Cardiac muscle cell (in vitro differentiated cells and primary cell): ENCODE measurements at places on chromosomes 1 and 21. TPM values are rescaled to one million over a fixed set of nuclear protein-coding genes. Genes with fewer than 3 reads are reported as not detected.

- H3K36me3 ChIP-seq: no peaks in the 10 kb centered on the region
- H3K4me3 ChIP-seq: no peak overlapping the region
- H3K27me3 ChIP-seq: peaks cover 3% of the 10 kb centered on the region
- peak; percentile 84 for DNase-seq
- no peak overlapping the region for H3K27ac ChIP-seq
- no peaks in the 10 kb centered on the region for H3K4me1 ChIP-seq
Measured at GRCh38 chr1:16078925-16079656, 5.6 kb upstream of the FAM131C start.

GRCh38 chr1:246843876-246844275 is 87.9 kb downstream of the AHCTF1 start:
- H3K4me3 ChIP-seq: no peak overlapping the region
- no peak overlapping the region for H3K27ac ChIP-seq
- no peaks in the 10 kb centered on the region for H3K27me3 ChIP-seq
- peaks cover 41% of the 10 kb centered on the region for H3K36me3 ChIP-seq
- H3K4me1 ChIP-seq: no peaks in the 10 kb centered on the region
- no peak for DNase-seq

- H3K4me1 ChIP-seq: peaks cover 6% of the 10 kb centered on the region
- DNase-seq: no peak
- no peak overlapping the region for H3K27ac ChIP-seq
- H3K36me3 ChIP-seq: no peaks in the 10 kb centered on the region
- no peaks in the 10 kb centered on the region for H3K27me3 ChIP-seq
Measured at GRCh38 chr1:242002072-242002471, 3.2 kb upstream of the MAP1LC3C start.

GRCh38 chr1:162654915-162655620 is 22.8 kb downstream of the DDR2 start:
- H3K36me3 ChIP-seq: no peaks in the 10 kb centered on the region
- H3K4me1 ChIP-seq: no peaks in the 10 kb centered on the region
- no peak overlapping the region for H3K27ac ChIP-seq
- DNase-seq: no peak

DNA sequence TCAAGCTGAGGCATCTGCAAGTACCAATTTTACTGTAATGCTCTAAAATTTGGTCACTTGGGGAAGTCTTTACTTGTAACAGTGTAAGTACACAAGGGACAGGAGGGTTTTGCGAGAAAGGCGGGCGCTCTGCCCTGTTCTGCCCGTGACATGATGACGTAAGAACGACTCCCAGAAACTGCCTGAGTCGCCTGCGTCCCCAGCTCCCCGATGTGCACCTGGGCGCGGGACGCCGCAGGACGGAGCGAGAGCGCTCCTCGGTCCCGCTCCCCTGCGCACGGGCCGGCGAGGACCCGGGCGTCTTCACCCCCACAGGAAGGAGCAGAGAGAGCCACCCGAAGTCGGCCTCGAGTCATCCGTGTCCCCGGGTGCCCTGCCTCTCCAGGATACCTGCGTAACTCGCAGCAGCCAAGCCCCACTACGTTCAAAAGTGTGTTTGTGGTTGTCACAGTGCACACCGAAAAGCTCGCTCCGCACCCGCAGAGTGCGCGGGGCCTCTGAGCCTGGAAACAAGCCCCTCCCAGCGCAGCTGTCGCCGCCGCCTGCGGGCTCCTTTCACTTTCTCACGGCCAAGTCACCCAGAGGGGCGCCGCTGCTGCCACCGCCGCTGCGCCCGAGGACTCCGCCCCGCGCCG is 3.3 kb upstream of the ZBTB18 start:
- H3K36me3 ChIP-seq: no peaks in the 10 kb centered on the region
- peak overlapping the region; percentile 93 for H3K27ac ChIP-seq
- H3K27me3 ChIP-seq: peaks cover 2% of the 10 kb centered on the region
- DNase-seq: peak; percentile 45

- H3K36me3 ChIP-seq: peaks cover 3% of the 10 kb centered on the region
- H3K4me1 ChIP-seq: peaks cover 38% of the 10 kb centered on the region
- no peaks in the 10 kb centered on the region for H3K27me3 ChIP-seq
Measured at GRCh38 chr1:156747742-156748669, 3.5 kb downstream of the HDGF start.

- H3K27ac ChIP-seq: peak overlapping the region; percentile 83
- peaks cover 45% of the 10 kb centered on the region for H3K4me1 ChIP-seq
- H3K36me3 ChIP-seq: no peaks in the 10 kb centered on the region
Measured at GRCh38 chr21:44497703-44498126, 42.3 kb downstream of the KRTAP10-1 start.

- H3K27ac ChIP-seq: no peak overlapping the region
- peaks cover 19% of the 10 kb centered on the region for H3K4me1 ChIP-seq
- H3K36me3 ChIP-seq: no peaks in the 10 kb centered on the region
- H3K27me3 ChIP-seq: no peaks in the 10 kb centered on the region
- peak; percentile 96 for DNase-seq
- no peak overlapping the region for H3K4me3 ChIP-seq
Measured at GRCh38 chr1:93672069-93672468, 9.6 kb downstream of the BCAR3 start.

DNA sequence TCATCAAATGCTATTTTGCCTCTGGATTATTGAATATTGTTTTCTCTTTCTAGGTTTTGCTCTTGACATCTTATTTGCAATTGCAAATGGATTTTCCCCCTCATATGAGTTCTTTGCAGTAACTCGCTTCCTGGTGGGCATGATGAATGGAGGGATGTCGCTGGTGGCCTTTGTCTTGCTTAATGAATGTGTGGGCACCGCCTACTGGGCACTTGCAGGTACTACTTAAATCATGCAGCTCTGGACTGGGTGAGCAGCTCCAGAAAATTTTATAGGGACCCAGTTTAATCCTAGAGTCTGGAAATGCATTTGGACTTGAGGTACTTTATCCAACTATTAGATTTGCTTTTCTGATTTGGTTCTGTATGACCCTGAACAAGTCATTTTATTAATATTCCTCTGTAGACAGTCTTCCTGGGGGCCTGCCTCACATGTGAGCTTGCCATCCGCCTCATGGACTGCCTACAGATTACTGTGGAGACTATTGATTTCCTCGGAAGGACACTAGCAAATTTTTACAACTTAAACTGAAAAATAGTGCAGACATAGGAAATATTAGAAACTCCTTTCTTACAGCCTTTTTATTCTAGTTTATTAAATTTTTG is 44.5 kb downstream of the SLC22A15 start:
- DNase-seq: peak; percentile 75
- no peak overlapping the region for H3K4me3 ChIP-seq
- no peaks in the 10 kb centered on the region for H3K4me1 ChIP-seq
- H3K27me3 ChIP-seq: no peaks in the 10 kb centered on the region

The RNPC3 gene
- total RNA-seq: 27.2 and 69.6 TPM in 2 replicates

The UMODL1 gene
- total RNA-seq: not detected in 2 replicates

The LAMC2 gene
- total RNA-seq: 0.32 and 0.42 TPM in 2 replicates

The CADM3 gene
- 1.7 and 3.1 TPM in 2 replicates for total RNA-seq

The ALG6 gene
- 6.0 and 8.3 TPM in 2 replicates for total RNA-seq

The APOBEC4 gene
- total RNA-seq: not detected in 2 replicates
